GM23338 (cell line): ENCODE measurements at places on chromosomes 12 and 14.

DNA sequence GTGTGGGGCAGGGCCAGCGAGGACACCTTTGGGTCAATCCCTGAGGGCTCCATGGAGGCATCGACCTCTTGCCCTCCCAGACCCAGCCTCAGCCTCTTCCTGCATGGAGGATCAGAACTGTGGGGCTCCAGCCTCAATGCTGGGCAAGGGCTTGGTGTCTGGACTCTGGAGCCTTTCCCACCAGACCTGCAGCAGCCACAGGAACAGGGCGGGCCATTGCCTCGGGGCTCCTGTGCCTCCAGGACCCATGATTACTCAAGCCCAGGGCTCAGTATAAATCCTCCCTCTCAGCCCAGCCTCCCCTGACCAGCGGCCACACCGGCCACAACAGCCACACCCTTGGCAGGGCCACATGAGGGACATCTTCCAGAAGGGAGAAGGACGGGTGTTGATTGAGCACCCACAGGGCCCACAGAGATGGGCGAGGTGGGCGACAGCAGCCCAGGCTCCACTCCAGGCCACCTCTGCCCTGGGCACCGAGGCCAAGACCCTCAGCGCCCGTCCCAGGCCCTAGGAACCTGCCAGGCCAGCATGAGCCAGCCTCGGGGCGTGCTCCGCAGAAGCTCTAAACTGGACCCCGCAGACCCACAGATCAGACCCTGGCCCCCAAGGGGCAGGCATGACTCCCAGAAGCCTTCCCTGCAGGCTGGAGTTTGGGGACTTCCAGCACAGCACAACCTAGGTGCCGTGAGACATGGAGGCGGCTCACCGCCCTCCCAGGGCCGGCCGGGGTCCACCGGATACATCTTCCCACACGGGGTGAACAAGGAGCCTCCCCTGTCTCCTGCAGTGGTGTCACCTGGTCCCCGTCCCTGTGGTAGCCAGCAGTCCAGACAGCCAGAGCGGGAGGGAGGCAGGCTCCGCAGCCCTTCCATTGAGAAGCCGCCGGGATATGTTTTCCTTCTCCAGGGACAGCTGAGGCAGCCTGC is 25.1 kb downstream of the NCOR2 start:
- no peak for DNase-seq

- DNase-seq = no peak
Measured at GRCh38 chr14:64673748-64674147, 30.5 kb upstream of the PLEKHG3 start.

GRCh38 chr12:104243551-104243950 is 28.0 kb downstream of the TXNRD1 start:
- no peak for DNase-seq

- no peak for DNase-seq
Measured at GRCh38 chr12:16148938-16149337, 128.5 kb downstream of the SLC15A5 start.

- DNase-seq = no peak
Measured at GRCh38 chr12:96007729-96008128, 11.6 kb upstream of the HAL start.

DNA sequence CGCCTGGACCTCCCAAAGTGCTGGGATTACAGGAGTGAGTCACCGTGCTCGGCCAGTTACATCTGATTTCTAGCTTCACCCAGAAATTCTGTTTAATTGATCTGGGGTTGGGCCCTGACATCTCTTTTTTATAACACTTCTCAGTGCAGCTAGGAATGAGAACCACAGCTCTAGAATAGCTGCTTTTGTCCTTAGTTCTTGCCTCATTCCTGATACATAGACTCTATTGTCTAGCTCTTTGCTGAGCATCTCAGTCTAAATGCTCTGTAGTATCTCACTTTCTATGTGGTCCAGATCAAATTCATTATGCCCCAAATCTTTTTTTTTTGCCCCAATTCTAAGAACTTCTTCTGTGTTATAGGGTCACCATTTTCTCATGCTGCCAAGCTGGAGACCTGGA is 29.9 kb upstream of the FUT8 start:
- DNase-seq = no peak

GRCh38 chr12:57221169-57221917 is 4.7 kb downstream of the NXPH4 start:
- DNase-seq = no peak
